ENCODE measurements at places on chromosomes 1 and 21.

DNA sequence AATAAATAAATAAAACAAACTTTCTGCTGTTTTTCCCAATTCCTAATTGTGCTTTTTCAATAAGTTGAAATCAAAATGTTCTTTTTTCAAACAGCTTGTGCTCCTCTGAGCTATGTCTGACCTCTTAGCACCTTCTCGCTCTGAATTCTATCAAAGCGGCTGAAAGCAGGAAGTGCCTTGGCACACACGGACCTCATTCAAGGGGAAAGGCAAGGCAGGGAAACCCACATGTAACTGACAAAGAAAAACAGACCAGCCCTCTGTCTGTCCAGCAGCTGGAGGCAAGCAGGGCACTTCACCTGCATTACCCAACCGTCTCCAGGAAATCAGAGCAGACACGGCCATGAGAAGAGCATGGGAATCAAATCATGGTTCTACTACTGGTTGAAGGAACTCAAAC, 56.7 kb downstream of the PLPP3 start:
- DNase-seq = no peak

- no peak for DNase-seq
Observed at GRCh38 chr1:94276988-94277434, 39.6 kb upstream of the ARHGAP29 start.

GRCh38 chr21:38077569-38077968, 161.3 kb upstream of the KCNJ6 start:
- DNase-seq = no peak

DNA sequence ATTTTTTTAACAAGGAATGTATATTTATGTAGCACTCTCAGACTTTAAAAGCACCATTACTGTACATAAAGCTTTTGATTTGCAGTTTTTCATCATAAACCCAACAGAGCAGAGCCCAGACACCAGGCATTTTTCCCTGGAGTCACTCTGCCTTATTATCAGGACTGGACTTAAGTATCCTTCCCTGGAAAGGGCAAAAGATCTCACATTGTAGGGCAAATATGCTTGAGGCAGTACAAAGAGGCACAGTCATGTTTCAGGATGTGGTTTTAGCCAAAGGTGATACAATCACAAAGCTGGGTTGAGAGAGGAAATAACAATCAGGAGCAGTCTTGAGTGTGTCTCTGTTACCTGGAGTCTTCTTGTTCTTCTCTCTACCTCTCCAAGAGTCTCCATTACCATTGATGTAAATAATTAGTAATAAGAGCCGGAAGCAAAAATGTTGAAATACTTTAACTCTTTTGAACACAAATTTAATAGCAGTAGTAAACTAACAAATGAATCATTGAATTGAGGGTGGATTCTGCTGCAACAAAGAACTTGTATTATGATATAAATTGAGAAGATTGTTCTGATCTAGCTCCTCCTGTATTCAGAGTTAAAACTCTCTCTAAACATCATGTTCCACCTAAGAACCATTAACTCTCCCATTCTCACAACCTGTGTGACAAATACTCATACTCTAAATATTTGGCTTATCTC, 160.5 kb downstream of the LTN1 start:
- DNase-seq = peak; percentile 79

- DNase-seq = no peak
Observed at GRCh38 chr1:175225805-175226129, 33.2 kb upstream of the KIAA0040 start.

DNA sequence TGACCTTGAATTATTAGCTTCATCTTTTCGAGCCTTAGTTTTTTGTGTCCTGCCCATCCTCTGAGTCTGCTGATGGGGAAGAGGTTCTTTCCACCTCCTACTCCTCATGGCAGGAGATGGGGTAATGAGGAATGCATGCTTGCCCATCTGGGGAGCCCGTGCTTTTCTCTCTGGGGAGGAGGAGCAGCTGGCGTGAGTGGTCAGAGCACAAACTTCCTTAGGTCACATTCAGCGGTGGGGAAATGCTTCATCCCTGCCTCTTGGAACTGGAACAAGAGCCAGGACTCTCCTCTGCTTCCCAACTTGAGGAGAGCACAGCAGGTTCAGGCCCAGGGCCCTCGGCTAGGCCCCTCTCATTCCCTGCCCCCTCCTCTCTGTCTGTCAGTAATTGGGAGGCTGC, 155.0 kb downstream of the PCNX2 start:
- DNase-seq = no peak

DNA sequence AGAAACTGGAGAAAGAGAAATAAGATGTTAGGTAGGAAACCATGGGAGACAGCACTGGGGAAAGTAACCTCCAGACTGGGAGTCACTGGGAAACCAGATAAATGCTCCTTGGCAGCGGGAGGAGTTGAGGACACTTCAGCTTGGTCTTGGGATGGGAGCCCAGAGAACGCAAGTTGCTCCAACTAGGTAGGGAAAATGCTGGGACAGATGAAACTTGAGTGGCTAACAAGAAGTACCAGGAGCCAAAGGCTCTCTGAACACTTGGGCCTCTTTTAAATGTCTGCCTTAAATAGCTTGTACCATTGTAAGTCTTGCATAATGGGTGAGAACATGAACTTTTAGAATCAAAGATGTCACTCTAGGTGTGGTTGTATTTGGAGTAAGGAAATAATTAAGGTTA, 3.0 kb downstream of the NMNAT1 start:
- no peak for DNase-seq

GRCh38 chr1:17193222-17194132, 11.5 kb upstream of the PADI1 start:
- no peak for DNase-seq

DNA sequence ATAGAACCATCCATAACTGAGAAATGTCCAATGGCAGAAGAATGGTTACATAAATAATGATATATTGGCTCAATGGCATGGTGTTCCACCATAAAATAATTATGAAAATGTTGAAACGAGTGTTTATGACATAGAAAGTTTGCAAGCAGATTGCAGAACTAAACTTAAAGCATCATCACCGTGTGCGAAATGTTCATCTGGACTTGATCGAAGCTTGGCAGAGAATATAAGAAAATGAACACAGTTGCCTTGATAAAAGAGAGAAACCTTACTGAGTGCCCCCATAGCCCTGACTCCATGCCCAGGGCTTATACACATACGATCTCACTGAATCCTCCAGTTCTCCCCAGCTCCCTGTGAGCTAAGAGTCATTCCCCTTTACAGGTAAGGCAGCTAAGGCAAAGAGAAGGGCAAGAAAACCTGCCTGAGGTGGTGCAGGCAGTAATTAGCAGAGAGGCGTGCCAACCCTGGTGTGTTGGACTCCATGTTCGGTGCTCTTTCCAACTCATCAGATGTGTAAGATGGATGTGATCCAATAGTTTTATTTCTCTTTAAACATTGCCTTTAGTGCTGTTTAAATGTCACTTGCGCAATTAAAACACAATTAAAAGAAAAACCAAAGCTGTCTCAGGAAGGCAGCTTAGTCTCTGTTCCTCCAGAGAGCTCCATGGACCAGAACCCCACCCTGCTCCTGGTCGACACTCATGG, 21.8 kb upstream of the SPOCD1 start:
- DNase-seq = no peak

DNA sequence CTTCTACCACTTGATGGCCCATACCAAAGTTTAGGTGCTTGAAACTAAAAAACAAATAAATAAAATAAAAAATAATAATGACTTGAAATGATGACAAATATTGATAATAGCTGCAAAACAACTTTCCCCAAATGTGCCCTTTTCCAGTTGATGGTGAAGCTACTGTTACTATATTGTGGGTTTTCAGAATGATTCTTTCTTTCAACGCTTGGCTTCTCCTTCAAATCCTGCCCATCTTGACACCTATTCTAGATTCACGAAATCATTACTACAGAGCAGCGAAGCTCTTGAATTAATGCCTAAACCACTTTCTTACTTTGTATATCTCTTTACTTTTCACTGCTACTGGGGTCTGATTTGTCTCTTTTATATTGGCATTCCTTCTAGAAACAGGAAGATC, 9.2 kb upstream of the C1orf141 start:
- DNase-seq = peak; percentile 52

DNA sequence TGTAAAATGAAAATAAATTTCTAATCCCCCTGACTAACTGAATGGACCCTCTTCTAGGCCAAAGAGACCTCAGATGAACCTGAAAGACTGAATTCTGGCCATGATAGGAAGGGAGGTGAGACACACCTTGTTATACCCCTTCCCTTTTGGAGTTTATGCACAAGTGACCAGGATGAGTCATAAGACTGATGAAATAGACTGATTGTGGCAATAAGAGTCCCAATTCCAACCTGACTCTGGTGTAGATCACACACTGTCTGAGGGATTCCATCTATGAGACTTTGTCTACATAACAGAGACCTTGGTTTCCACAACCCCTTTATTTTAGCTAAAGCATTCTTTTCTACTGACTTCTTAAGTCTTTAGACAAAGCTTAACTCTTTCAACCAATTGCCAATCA, 13.5 kb upstream of the OR2G2 start:
- no peak for DNase-seq

DNA sequence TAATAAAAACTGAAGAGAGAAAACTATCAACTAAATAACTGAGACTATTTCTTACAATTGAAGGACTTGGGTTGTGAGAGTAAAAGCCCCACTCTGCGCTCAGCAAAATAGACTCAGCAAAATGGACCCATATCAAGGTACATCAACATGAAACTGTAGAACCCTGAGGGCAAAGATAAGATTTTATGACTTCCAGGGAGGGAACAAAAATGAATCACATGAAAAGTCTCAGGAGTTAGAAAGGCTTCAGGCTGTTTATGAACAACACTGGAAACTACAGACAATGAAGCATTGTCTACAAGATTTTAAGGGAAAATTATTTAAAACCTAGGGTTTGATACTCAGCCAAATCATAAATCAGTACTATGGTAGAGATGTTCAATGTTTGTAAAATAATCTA, 434.3 kb downstream of the PTPRC start:
- no peak for DNase-seq

DNA sequence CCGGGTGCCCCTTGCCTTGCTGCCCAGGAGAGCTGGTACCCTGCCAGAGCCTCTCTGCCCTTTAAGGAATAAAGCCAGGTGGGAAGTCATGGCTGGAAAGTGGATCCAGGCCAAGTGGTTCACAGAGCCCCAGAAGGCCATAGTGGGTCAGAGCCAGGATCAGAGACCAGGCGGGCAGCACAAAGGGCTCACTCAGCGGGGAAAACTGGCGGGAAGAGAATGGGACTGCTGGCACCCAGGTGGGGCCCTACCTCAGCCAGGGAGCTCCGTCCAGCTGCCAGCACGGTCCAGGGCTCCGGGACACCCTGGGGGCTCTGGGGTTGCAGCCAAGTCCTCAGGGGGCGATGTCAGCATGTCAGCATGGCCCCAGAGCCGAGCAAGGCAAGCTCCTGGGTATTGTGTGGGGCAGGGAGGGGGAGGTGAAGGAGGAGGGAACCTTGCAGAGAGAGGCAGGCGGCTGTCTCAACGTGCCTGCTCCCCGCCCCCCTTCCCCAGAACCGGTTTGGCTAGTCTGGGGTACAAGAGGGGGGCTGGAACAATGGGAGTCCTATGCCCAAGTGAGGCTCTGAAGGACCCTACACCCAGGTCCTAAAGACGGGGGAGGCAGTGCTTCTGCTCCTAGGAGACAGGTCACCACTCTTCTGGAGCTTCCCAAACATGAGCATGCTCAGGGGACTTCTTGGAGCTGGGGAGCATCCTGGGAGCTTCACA, at the start of gene ARHGEF19:
ARHGEF19 (minus strand) TSS at position 402 of the 711 bp plus-strand sequence. CDS start 3,598 bp downstream, outside the sequence.
- DNase-seq = no peak

- no peak for DNase-seq
Observed at GRCh38 chr1:231940701-231941100, 314.1 kb downstream of the DISC1 start.

DNA sequence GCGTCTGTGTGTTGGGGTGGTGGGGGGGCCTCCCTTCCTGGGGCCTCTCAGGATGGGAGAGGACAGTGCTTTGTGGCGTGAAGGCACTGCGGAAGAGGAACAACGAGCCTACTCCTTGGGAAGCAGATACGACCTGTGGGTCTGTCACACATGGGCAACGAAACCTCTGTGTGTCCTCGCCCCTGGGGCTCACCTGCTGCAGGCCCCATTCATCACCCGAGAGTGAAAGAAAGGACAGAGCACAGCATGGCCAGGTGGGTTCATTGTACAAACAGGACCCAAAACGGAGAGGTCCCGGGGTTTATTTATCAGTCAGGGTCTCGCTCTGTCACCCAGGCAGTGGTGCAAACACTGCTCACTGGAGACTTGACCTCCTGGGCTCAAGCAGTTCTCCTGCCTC, 40.1 kb upstream of the LIN9 start:
- no peak for DNase-seq

DNA sequence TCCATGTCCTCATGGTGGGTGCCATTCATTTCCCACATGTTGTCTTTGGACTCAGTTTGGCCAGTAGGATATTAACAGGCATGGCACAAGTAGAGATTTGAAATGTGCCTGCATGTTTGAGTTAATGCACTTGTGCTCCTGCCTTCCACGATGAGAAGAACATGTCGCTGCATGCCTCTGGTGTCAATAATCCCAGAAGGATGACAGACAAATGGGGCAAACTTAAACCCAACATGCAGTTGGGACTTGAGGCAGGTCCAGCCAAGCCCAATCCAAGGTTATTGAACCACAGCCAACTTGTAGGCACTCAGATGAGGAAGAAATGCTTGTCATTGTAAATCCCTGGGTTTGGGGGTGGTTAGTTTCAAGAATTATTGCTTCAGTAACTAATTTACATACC, 174.6 kb downstream of the TRIM33 start:
- no peak for DNase-seq

GRCh38 chr1:187001198-187001889, 172.6 kb downstream of the PLA2G4A start:
- DNase-seq = no peak

- no peak for DNase-seq
Observed at GRCh38 chr1:204112876-204113730, 38.7 kb downstream of the ETNK2 start.

- DNase-seq = no peak
Observed at GRCh38 chr1:35046730-35047129, 15.0 kb upstream of the ZMYM6 start.

DNA sequence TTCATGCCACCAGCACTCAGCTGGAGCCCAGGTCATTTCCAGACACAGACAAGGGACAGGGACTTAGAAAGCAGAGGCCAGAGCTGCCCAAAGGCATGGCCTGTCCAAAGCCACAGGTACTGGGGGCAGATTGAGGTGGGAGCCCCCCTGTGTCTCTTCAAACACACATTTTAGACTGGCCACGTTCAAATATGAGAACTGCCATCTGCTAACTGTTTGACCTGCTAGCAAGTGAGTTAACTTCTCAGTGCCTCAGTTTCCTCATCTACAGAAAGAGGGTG, 862 bp upstream of the LEFTY2 start:
- no peak for DNase-seq

- no peak for DNase-seq
Observed at GRCh38 chr1:119472819-119473175, 34.2 kb upstream of the HSD3B1 start.

- no peak for DNase-seq
Observed at GRCh38 chr1:162993846-162994245, 75.3 kb upstream of the RGS4 start.

GRCh38 chr1:204456826-204457442, 37.7 kb downstream of the PIK3C2B start:
- DNase-seq = no peak

- no peak for DNase-seq
Observed at GRCh38 chr1:246988316-246988715, 19.5 kb downstream of the ZNF695 start.

Data from activated CD4-positive, alpha-beta T cell treated with anti-CD3 and anti-CD28 coated beads, Interleukin-2, Interleukin-6, amounts not matched to agents 100 ng/mL and 50 ng/mL, durations not matched to agents 16 hours and 8 hours (primary cell).